ENCODE measurements at places on chromosomes 6 and 20.

DNA sequence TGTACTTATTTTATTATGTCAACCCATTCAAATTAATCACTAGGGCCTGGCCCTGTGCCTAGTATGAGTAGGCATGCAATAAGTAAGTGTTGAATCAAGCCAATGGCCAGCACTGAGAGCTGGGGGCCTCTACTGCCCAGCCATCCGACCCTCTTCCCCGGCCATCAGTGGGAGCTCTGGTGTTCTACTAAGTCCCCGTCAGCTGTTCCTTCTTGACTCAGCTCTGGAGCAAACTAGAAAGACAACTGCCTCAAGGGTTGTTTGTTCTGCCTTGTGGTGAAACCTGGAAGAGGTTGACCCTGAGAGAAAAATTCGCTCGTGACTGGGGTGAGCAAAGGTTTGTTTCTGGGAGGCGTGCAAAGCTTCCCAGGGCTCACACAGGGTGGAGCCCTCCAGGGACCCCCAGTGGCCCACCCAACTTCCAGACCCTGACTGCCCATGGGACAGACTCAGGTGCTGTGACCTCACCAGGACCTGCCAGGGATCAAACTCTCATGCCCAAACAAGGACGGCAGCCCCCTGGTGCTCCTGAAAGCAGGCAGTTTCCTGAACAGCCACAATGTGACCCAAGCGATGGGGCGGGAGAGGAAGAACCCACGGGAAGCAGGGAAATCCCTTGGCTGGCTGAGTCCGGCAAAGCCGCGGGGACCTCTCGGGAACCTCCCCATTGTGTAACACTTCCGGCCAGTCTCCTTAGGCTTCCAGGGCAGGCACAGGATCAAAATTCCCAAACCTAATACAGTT is 50.4 kb downstream of the BANF2 start:
- peak; percentile 55 for DNase-seq

- no peak for DNase-seq
Measured at GRCh38 chr20:5484926-5485325, 168.2 kb upstream of the PROKR2 start.

GRCh38 chr6:168607272-168608112 is 166.5 kb downstream of the SMOC2 start:
- DNase-seq = no peak

DNA sequence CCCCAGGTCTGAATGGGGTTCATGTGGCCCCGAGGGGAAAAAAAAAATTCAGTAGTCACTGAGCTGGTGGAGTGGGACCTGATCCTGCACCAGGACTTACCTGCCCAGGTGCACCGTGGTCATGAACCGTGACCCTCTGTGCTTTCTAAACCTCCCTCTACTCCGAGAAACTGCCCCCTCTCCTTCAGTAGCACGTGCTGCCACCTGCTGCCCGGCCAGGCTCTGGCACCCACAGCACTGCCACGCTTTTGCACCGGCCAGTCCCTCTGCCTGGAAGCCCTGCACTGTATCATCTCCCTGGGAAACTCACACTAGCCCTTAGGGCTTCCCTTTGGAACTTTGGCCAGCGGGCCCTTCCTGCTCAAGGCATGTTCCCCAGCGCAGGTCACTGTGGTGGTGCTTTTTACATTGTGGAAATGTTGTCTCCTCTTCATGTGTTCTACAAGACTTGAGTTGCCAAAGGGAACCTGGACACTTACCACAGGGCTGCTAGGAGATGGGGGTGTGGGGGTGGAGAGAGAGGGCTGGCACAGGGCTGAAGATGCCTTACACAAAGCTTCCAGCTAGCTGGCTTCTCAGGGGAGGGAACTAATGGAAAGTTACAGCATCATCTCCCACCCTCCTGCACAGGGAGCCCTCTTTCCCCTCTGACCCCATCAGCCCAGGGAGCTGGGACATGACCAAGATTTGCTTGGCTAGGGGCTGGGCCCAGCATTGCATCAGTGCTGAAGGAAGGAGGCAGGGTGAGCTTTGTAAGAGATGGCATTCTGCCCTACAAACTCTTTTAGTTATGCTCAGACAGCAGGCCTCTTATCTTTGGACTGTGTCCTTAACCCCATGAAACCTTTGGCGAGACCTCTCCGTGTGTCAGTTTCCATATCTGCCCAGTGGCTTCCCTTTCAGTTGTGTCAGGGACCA is 2.5 kb upstream of the PTPRT start:
- peak; percentile 37 for DNase-seq

Measured in hepatic stellate cell (primary cell).